NCI-H524 treated with DMSO at 0.1 percent for 48 hours (cell line): ENCODE measurements at places on chromosomes 4 and X.
A peak's percentile ranks its signal among the peaks of the same experiment; 100 is the strongest.

GRCh38 chr4:84497504-84498202, 1.4 kb downstream of the NKX6-1 start:
- DNase-seq = no peak

DNA sequence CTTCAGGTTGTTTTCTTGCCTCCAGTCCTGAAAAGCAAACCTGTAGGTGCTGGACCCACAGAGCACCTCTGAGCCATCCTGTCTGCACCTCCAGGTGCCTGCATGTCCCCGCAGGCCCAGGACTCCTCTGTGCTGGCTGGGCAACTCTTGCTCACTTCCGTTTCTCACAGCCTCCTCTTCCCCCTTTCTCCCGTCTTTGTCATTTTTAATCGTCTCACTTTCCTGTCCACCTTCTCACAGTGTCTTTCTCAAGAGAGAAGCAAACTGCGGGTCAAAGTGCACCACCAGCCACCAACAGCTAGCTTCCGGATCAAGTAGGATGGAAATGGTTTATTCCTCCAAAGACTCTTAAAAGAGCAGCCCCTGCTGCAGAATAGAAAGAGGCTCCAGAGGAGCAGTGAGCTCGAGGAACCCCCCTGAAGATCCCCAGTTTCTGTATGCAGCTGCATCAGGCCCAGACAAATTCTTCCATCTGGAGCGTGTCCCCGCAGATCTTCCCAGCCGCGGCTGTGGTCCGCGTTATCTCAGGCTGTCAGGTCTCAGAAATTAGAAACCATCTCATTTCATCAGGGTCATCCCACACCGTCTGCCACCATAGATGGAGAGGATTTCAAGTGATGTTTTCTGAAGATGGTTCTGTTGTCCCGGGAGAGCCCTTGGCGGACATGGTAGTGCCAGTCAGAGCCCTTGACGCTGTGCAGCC, 87.7 kb downstream of the FHDC1 start:
- peak; percentile 70 for DNase-seq

DNA sequence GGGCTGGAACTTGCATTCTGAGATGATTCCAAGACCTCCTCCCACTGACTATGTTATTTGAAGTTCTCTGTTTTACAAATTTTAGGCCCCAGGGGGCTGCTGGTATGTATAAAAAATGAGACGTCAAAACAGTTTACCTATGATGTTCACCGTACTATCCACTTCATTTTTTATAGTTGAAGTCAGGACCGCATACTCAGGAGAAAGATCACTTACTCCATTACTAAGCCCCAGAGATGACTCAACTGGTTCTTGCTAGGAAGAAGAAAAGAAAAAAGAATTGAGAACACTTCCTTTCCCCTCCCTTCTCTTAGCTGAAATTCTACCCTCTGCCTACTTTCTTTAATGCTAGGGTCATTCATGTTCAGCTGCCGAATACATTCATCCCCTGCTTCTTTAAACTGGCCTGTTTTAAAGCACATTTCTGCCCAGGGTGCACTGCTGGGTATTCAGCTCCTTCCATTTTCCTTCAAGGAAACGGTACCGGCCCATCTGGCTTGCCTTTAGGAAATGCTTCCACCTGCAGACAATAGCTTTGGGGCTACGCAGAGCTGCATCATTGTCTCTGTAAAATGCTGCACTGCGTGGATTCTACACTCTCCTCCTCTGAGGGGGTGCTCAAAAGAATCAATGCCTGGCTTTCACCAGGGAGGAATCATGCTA, 66.2 kb downstream of the IRF2 start:
- no peak for DNase-seq

GRCh38 chr4:52870225-52870624, 8.1 kb downstream of the RASL11B start:
- no peak for DNase-seq

- no peak for DNase-seq
Observed at GRCh38 chrX:57573754-57574153, 18.1 kb upstream of the ZXDB start.

DNA sequence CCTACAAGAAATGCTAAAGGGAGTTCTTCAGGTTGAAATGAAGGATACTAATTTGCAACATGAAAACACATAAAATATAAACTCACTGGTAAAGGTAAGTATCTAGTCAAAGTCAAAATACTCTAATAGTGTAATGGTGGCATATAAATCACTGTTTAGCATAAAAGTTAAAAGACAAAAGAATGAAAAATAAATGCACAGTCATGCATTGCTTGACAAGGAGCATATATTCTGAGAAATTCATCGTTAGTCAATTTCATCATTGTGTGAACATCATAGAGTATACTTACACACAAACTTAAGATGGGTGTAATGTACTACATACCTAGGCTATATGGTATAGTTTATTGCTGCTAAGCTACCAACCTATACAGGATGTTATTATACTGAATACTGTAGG, 194.4 kb upstream of the PDE5A start:
- DNase-seq = no peak

DNA sequence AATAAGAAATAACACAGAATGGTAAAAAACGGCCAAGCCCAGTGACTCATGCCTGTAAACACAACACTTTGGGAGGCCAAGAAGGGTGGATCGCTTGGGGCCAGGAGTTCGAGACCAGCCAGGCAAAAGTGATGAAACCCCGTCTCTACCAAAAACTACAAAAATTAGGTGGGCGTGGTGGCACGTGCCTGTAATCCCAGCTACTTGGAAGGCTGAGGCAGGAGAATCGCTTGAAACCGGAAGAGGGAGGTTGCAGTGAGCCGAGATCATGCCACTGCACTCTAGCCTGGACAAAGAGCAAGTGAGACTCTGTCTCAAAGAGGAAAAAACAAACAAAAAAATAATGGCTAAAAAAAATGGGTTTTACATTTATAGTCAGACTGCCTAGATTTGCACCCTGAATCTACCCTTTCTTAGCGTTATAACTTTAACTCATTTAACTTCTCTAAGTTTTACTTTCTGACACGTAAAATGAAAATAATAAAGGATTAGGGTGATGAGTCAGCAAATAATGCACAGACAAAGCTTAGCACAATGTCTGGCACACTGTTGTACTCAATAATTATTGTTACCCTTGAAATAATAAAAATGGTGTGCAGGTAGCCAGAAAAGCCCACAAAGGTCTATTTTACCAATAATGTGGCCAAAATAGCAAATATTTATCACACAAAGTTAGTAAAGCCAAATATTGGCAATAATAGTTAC, 55.0 kb downstream of the ATP11C start:
- no peak for DNase-seq

DNA sequence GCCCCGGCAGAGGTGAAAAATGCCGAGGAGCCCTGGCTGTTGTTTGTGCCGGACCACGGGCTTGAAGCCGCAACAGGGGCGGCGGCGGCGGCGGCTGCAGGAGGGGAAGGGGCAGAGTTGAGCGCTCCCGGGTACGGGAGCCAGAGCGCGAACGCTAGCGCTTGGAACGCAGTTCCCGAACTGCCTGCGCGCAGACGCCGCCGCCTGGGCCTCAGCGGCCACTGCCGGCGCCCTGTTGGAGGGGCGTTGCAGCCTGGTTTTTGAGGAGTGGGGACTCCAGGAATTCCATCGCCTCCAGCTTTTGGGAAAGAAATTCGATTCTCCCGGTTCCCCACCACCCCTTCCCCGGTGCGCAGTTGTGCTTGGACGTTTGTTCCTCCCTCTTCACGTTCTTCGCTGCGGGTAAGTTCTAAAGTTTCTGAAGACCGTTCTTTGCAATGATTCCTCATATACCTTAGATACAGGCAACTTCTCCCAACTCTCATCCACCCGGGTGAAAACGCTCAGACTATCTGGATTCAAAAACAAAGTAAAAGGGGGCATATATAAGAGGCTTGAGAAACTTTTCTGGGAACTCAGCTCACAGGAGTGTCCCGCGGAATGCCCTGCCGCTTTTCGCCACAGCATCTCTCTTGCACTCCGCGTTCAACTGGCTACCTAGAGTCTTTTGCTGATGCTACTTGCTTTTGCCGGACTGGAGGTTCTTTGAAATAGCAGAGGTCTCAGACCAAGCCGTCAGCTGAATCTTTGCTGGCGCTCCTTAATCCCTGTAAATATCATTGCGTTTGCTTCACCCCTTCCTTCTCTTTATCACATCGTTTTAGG, 1.0 kb downstream of the FAT4 start:
- DNase-seq = no peak

DNA sequence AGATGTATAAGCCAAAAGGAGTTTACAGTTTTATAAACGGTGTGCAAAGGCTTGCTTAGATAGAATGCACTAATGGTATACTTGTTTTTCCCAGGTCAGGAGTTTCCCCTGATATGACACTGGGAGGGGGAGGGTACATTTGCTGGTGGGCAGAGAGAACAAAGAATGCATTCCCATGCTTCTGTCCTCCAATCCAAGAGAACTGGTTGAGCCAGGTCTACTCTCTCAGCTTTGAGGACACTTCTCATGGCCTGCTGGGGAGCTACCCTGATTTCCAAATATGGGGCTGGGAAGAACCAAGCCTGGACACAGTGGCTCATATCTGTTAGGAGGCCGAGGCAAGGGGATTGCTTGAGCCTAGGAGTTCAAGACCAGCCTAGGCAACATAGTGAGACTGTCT, 3.3 kb upstream of the GPC4 start:
- no peak for DNase-seq

DNA sequence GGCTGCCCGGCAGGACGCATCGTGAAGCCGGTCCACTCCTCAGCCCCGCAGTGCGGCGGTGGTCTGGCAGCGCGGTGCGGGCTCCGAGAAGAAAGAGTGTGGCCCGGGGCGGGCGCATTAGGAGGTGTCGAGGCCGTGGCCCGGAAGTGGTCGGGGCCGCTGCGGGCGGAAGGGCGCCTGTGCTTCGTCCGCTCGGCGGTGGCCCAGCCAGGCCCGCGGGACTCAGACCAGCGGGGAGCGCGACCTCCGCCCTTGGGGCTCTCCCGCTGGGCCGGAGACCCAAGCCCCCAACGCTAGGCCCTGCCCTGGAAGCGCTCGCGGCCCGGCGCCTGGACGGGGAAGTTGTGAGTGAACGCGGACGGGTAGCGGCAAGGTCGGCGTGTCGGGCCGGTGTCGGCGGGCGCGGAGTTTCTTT, 60.0 kb downstream of the HS3ST1 start:
- DNase-seq = no peak

GRCh38 chr4:153294631-153295030, 49.9 kb upstream of the MND1 start:
- DNase-seq = no peak

- no peak for DNase-seq
Observed at GRCh38 chr4:179768996-179769395, 2326.8 kb upstream of the AGA start.

- no peak for DNase-seq
Observed at GRCh38 chr4:153408932-153409331, 57.2 kb upstream of the TMEM131L start.

DNA sequence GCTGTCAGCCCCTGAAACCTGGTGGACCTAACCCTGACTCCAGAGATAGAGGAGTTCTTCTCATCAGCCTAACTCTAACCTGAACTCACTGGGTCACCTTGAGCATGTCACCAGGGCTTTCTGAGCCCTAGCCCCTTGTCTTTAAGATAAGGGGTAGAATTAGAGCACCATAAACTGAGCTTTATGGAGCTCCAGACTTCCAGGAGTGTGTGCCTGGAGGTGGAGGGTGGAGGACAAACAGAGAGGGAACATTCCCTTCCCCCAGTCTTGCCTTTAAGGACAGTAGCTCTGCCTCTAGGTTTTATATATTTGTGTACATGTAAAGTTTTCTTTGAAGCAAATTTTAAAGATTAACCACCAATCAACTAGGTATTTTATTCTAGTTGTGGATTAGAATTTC, 83.9 kb upstream of the PACRGL start:
- DNase-seq = no peak

DNA sequence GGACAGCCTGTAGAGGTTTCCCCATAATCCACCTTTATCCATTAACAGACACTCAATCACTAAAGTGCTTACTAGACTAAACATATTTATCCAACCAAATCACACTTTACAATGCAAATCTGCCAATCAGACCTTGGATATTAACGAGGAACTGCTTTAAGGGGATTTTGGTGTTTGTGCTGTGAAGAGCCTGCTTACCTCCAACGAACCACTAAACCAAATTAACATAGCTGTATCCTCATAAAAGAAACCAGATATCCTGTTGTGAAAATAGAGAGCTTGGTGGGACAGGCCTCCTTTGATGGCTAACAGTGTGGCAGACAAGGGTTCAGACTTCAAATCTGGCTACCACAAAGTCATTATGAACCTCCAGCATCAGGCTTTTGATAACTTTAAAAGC, 252.6 kb upstream of the HAND2 start:
- DNase-seq = peak; percentile 79

DNA sequence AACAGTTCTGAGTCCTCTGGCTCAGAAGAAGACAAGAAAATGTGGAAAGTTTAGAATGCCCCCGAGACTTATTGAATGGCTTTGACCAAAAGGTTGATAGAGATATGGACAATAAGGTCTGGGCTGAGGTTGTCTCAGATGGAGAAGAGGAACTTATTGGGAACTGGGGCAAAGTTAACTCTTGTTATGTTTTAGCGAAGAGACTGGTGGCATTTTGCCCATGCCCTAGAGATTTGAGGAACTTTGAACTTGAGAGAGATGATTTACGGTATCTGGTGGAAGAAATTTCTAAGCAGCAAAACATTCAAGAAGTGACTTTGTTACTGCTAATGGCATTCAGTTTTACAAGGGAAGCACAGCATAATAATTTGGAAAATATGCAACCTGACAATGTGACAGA, 1549.3 kb upstream of the ADGRL3 start:
- no peak for DNase-seq

- DNase-seq = no peak
Observed at GRCh38 chr4:139828966-139829664, 163.5 kb downstream of the MGST2 start.

- no peak for DNase-seq
Observed at GRCh38 chr4:40327340-40327739, 7.8 kb upstream of the CHRNA9 start.

DNA sequence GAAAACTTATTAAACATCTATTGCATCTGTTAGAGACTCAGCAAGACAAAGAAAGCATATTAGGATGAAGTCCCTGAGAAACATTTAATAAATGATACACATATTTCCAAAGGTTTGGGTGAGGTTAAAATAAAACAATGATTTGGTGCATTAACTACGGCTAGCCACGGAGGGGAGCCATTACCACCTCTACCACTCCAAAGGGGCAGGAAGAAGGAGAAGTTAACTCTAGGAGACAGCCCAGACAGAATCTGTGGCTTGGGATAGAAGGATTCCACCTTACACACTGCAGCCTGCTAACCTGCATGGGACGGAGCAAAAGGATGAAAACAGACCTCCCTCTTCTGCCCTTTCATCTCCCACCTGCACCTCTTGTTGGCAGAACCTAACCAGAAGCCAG, 189.1 kb upstream of the C1QTNF7 start:
- DNase-seq = no peak
